WTC11 (cell line): ENCODE measurements at places on chromosomes 1 and 21.

GRCh38 chr1:19480282-19480681 lies 5.1 kb downstream of the CAPZB start:
- no peak for DNase-seq

DNA sequence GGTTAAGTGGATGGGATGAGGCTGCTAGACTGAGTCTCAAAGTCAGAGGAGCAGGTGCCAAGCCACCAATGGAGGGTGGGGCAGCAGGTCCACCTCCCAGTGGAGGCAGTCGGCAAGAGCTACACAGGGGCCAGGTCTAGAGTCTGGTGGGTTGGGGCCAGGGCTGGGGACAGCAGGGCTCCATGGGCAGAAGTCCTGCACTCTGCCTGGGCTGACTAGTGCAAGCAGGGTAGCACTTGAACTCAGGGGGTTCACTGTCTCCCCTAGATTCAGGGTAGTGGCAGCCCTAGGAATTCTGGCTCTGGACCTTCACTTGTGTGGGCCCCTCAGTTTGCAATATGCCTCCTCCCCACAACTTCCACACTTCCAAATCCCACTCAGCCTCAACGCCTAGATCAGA lies 66.2 kb downstream of the SYT6 start:
- no peak for DNase-seq

- no peak for DNase-seq
These were observed 12.9 kb downstream of the PI4KB start for GRCh38 chr1:151314137-151314875.

DNA sequence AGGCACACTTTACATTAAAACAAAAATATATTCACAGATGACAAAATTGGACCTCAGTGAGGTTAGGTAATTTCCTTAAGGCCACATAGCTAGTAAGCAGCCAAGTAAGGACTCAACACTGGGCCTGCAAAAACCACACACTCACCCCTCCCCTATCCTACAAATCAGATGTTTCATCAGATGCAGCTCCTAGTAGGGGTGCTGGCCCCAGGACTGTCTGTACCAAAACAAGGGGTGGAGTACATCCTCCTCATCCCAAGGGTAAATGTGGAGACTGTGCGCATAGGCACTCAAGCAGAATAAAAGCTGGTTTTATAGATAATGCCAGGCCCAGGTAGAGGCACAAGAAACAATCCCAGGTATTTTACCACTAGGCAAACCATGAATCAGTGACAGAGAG lies 25.7 kb downstream of the URB1 start:
- DNase-seq, result no peak

- no peak for DNase-seq
These were observed 16.6 kb upstream of the SLAMF6 start for GRCh38 chr1:160539684-160539989.

GRCh38 chr1:160076295-160076694 lies 5.0 kb upstream of the KCNJ9 start:
- no peak for DNase-seq

DNA sequence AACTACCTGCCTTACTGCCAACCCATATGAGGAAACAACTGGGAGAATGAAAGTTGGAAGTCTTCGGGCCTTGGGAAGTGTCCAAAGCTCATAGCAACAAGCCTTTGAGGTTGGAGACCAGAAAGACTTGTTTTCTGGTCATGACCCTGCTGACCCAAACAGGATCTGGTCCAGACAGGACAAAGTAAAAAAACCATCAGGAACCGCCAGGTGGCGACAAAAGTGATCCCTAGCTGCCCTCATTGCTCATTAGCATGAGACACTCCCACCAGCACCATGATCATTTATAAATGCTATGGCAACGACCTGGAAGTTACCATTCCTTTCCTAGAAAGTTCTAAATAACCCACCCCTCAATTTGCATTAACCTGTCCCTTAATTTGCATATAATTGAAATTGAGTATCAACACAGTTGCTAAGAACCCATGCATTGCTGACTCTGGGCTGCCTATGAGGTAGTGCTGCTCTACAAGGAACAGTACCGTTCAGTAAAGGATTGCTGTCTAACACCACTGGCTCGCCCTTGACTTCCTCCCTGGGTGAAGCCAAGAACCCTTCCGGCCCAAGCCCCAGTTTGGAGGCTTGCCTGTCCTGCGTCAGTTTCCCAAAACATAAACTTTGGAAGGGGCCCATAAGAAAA lies 89.0 kb downstream of the URB2 start:
- DNase-seq, result peak; percentile 56

- no peak for DNase-seq
These were observed 330.9 kb downstream of the CHRM3 start for GRCh38 chr1:239717097-239717917.

DNA sequence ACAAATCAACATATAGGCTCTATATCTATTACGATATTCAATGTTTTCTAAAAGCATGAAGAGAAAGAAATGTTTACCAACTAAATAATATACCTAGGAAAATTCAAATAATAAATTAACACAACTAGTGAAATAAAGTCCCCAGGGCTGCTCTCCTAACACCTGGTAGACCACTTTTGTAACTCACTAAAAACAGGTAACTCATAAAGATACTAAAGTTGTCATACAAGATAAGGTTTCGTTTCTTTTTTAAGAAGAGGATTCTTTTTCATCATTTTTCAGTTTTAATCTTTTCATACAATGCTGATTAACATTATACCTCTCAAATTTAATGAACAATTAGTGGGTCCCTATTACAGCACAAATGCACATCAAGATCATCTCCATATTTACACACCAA lies 99.0 kb downstream of the ZZZ3 start:
- DNase-seq, result no peak

- DNase-seq, result no peak
These were observed 35.9 kb downstream of the COL18A1 start for GRCh38 chr21:45440736-45441350.

DNA sequence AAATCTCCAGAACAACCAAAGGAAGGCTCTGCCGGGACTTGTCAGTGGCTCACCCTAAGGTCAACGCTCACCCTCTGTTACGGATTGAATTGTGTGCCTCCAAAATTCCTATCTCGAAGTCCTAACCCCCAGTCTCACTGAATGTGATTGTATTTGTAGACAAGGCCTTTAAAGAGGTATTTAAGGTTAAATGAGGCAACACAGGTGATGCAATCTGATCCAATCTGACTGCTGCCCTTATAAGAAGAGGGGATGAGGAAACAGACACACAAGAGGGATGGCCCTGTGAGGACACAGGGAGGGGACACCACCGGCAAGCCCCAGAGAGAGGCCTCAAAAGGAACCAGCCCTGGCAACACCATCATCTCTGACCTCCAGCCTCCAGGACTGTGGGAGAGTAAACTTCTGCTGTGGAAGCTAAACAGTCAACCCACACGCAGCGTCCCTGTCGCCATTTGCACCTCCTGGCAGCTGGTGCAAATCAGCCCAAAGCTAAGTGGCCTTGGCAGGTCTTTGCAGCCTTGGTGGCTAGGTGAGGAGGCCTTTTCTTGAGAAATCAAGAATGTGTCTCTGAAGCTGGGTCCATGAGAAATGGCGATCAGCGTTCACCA lies 24.2 kb downstream of the UBASH3A start:
- DNase-seq, result no peak

- no peak for DNase-seq
These were observed 6.9 kb downstream of the TFF3 start for GRCh38 chr21:42308161-42308913.

DNA sequence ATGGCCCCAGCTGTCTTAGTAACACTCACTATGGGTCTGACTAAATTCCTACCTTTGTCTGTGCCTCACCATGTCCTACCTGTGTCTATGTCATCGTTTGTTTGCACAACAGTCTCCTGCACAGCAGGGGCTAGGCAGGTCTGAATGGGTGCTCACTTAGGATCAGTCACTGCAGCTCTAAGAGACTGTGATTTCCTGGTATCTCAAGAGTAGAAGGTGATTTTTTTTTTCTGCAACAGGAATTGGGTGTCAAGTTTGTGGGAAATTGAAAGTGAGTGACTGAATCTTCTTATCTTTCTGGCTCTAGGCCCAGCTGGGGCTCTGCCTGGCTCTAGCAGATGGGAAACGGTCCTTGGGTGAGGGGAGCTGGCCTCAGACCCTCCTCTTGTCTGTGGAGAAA lies 46.4 kb upstream of the TRABD2B start:
- no peak for DNase-seq

GRCh38 chr1:9711466-9712020 lies 60.0 kb downstream of the PIK3CD start:
- DNase-seq, result no peak

- no peak for DNase-seq
These were observed 7.1 kb downstream of the FNDC7 start for GRCh38 chr1:108719656-108720435.

DNA sequence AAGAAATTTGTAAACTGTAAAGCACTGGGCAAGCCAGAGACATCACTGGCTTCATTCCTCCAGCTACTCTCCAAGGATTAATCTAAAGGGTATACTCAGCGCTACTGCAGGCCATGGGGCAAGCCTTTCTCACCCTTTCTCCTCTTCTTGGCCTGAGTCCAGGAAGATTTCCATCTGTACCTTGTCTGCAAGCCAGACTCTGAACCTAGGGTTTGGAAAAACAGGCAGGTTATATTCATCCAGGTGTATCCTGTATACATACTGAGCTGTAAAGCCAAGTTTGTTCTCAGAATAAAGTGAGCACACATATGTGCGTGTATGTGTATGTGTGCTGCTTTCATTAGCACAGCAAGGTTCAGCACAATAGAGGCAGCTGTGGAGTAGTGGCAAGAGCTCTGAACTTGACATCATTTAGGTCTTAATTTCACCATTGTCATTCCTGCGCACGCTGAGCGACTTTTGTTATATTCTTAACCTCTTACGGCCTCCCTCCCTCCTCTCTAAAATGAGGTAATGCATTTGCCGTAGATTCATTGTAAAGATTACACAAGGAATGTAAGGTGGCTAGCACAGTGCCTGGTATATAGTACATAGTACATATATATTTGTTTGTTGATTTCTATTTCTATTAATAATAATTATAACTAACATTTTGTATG lies 128.1 kb upstream of the JUN start:
- DNase-seq, result no peak

DNA sequence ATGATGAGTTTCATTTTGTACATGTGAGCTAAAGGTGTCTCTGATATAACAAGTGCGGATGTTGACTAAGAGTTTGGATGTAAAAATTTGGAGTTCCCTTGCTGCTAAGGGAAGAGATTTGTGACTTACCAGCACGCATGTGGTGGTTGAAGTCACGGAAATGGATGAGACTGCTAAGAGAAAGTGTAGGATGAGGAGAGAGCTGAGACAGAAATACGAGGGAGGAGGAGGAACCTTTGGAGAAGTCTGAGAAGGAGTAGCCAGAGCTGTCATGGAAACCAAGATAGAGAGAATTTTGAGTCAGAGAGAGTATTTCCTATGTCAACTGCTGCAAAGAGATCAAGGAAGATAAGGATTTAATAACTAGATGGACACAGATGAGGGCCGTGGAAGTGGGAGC lies 106.5 kb upstream of the COL24A1 start:
- DNase-seq, result no peak

DNA sequence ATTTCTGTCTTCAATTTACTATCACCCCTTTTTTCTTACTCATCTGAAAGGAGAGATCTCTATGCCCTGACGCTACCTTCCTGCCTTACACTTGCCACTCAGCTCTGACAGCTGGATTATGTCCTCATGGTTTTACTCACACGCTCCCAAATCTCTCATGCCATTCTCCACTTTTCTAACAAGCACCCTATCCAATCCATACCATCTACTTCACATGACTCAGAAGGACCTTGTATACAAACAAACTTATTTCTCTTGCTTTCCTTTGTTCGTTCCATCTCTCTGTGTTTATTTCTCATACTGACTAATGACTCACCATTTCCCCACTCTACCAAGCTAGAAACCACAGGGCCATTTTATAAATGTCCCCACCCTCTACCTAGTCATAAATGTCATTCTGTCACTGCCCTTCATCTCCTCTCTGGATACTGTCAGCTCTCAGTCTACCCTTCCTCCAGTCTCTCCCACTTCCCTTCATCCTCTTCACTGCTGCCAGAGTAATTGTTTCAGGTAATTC lies 87.3 kb downstream of the USP24 start:
- no peak for DNase-seq

DNA sequence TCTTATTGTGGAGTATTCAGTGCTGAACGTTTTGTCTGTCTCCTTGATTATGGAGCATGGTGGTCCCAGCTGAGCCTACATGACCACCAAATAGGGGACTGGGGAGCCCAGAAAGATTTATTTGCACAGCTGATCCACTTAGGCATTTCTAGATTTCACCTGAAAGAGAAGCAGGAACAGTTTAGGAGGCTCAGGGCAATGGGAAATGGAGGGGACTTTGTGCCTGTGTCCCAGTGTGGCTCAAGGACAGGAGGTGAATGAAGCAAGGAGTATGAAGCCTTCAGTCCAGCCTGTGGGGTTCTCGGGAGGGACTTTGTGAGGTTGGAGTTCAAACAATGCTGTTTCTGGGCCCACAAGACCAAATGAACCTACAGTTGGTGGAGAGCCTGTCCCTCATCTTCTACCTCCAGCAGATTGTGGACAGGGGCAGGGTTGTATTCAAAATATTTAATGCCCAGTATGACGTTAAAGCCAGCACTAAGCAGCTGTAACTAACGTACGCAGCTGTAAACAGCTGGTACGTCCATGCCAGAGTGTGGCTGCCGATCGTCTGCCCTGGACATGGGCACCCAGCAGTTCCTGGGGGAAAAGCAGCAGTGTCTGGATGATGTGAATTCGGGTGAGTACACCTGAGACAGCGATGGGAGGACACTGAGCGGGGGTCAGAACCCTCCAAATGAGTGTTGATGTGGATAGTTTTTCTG lies 164.9 kb upstream of the RAB4A start:
- DNase-seq, result no peak

GRCh38 chr1:65039066-65039465 lies 72.7 kb upstream of the JAK1 start:
- no peak for DNase-seq

GRCh38 chr1:86960548-86960947 lies 46.1 kb downstream of the HS2ST1 start:
- no peak for DNase-seq

DNA sequence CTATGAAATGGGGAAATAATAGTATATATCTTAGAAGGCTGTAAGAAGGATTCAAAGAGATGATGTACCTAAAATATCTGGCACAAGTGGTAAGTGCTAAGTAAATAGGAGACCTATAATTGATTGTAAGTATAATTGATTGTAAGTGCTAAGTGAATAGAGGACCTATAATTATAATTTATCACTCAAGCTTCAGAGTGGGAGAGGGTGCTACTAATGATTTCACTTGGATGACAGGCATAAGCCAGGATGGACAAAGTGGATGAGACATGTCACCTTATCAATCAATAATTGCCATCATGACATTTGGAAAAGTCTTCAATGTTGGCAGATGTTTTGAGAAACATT lies 11.2 kb downstream of the RCAN1 start:
- no peak for DNase-seq

- DNase-seq, result no peak
These were observed 137.6 kb downstream of the ZMYM4 start for GRCh38 chr1:35406103-35406502.

GRCh38 chr1:162328512-162328911 lies 48.1 kb downstream of the SPATA46 start:
- DNase-seq, result no peak
